ENCODE measurements at places on chromosomes 12 and 14.

DNA sequence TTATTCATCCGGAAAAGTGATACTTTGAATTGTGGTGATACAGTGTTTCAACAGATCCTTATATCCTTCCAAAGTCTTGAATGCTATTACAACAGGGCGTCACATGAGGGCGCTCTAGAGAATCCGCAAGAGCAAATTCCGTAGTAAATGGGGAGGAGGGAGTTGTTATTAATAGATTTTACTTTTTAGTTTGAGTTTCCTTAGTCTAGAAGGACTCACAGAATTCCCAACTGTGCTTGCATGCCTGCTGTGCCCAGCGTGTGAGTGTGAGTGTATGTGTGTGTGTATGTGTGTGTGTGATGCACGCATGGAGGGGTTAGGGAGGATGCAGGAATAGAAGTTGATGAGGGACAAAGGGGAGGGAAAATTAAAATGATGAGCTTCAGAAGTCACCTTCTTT is 375.3 kb downstream of the C12orf75 start:
- no peak for DNase-seq

DNA sequence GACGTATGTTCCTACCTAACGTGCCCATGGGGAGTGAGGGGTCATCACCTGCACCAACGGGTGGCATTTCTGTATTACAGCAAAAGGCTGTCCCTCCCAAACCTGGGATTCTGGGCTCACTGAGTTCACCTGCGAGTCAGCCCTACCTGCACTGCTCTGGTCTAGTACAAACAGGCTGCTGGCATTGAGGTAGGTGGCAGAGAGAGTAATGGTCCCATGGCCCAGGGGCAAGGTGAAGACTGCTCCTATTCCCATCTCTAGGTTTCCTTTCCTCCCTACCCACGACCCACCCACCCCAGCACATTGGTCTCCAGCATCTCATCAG is 421 bp downstream of the SUOX start:
- DNase-seq = no peak

DNA sequence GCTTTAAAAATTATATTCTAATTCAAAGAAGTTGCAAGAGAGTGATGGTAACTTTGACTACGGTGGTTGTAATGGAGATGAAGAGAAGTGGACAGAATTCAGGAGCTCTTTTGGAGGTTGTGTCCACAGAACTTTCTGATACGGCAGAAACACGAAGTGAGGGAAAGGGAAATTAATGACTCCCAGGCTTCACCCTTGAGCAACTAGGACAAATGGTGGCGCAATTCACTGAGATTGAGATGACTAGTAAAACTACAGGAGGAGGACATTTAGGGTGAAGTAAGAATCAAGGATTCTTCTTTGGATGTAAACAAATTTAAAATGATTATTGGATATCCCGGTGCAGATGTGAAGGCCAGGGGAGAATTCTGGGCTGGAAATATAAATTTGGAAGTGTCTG is 212.6 kb downstream of the PTPRO start:
- DNase-seq = no peak

DNA sequence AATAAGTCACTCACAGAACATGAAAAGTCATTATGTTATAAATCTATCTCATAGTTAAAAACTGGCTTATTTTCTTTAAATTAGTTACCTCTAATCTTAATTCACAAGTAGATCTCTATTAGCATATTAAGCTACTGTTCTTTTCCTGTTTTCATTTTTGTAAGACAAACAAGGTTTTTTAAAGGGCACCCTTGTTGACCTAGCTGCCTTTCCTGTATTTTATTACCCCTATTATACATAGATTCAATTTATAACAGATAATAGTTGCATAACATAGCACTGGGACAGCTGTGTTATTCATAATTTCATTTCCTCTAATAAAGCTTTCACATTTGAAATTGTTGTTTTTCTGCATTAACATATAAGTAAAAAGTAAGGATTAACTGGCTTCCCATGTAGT is 1500.7 kb upstream of the FLRT2 start:
- DNase-seq = no peak

GRCh38 chr14:52472728-52473127 is 79.6 kb downstream of the TXNDC16 start:
- DNase-seq = no peak

GRCh38 chr14:24285351-24285750 is 14.0 kb upstream of the RABGGTA start:
- DNase-seq = no peak

GRCh38 chr12:92472201-92472600 is 230.6 kb upstream of the PLEKHG7 start:
- DNase-seq = no peak

Measured in NCI-H1436 treated with DMSO at 0.1 percent for 48 hours (cell line).